ENCODE measurements at places on chromosomes 7 and 10.
A peak's percentile ranks its signal among the peaks of the same experiment; 100 is the strongest.

DNA sequence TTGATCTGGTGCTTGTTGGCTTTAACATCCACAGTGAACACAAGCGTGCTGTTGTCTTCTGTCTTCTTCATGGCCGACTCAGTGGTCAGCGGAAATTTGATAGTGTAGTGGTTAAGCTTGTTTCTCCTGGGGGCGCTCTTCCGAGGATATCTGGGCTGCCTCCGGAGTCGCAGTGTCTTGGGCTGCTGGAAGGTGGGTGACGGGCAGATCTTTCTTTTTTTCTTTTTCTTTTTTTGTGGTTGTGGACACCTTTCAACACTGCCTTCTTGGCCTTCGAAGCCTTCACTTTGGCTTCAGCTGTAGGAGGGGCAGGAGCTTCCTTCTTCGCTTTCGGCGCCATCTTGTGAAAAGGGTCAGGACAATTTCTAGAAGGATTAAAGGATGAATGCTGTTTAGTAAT, 23.8 kb upstream of the RPA3 start:
- no peak for DNase-seq

DNA sequence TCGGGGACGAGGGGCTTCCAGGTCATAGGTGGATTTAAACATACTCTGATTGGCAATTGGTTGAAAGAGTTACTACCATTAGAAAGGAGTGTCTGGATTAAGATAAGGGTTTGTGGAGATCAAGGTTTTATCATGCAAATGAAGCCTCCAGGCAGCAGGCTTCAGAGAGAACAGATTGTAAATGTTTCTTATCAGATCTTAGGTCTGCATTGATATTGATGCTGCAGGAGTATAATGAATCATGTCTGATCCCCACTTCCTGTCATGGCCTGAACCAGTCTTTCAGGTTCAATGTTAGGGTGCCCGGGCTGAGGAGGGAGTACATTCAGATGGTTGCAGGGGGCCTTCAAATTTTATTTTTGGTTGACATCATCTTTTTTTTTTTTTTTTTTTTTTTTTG, 51.4 kb downstream of the SH3PXD2A start:
- no peak for DNase-seq

GRCh38 chr10:132945894-132946255, 3.5 kb upstream of the CFAP46 start:
- DNase-seq: no peak

GRCh38 chr7:77619314-77619713, 76.9 kb upstream of the RSBN1L start:
- no peak for DNase-seq

DNA sequence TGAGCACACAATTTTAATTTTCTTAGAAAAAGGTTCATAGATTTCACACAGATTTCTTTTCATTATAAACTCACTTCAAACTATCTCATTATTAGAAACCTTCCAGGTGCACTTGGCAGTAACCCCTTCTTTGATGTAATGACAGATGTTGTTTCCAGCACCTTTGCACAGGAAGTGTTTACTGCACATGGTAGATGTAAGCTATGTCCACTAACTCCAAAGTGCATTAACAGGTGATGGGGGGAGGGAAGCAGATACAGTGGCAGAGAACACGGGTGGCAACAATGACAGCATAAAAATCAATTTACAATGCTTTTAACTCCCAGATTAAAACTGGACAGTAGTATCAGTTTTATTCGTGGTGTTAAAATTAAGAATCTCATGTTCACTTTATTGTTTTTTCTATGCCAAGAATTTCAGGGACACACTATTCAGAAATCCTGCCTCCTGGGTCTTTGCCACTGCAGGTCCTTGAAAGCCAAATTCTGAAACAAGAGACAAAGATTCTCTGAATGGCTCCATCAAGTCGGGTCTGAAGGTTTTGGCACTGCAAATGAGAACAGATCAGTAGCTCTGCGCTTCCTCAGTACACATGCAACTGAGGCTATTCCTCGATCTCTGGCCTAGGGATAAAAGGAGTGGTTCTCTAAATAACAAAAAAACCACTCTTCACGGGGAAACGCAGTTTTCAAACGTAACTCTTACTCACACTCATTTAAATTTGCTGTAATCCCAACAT, 187.7 kb downstream of the JAZF1 start:
- peak; percentile 23 for DNase-seq

DNA sequence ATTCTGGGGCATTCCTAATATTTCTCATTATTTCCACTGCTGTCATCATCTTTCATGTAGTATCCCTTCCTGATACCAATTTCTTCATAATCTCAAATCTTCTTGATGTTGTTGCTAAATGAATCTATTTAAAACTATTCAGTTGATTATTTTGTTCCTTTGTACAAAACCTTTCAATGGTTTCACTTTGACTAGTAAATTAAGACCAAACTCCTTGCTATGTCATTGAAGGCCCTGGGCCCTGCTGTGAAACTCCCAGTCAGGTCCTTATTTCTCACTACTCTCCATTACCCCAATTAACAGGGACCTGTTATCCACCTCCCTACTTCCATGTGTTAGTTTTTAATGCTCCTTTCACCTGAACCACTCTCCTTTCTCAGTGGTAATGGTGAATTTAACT, 97.0 kb downstream of the CTTNBP2 start:
- no peak for DNase-seq

DNA sequence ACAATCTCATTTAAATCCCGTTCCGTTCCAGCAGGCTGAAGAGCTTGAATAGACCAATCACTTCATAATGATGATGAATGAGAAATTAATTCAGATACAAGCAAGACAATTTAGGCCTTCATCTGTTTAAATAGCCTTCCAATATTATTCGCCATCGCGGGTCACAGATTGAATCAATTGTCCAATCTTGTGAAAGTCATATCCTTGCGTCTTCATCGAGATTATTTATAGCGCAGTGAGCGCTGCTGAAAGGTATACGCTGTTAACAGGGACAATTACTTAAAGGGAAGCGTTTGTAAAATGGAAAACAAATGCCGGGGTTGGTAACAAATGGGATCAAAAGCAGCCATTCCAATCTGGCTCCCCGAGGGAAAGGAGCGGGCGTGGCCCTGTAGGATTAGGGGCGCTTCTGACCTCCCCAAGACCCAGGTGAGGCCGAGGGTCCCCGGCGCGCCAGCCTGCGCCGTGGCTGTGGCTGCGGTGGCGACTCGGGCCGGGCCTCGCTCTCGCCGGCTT, 8.6 kb downstream of the EVX1 start:
- DNase-seq: no peak

DNA sequence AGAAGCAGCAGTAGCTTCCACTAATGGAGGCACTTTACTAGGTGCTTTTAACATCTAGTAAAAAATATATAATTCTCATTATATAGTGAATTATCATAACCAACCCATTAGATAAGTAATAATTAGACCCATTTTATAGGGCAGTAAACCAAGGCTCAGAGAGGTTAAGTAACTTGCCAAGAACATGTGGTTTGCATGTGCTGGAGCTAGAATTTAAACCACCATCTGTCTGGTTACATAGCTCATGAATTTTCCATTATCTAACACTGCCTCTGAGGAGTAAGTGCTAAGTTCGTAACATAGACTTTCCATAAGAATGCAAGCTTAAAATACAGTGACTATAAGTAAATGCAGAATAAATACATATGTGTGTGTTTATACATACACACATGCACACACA, 41.9 kb downstream of the CREB3L2 start:
- no peak for DNase-seq

DNA sequence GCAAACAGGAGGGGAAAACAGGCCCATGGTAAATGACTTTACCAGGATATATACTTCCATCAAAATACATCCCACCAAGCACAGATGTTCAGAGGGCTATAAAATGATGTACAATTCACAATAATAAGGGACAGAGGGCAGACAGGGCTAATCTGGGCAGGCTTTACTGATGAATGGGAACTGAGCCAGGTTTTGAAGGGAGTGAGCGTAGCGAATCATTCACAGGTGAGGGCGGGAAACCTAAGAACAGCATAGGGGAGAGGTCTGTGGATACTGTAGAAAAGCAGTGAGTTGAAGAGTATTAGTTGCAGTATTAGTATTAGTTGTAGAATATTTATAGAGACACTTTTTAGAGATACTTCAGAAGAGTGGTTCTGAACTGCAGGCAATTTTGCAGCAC, 180.8 kb downstream of the JAZF1 start:
- DNase-seq: no peak

DNA sequence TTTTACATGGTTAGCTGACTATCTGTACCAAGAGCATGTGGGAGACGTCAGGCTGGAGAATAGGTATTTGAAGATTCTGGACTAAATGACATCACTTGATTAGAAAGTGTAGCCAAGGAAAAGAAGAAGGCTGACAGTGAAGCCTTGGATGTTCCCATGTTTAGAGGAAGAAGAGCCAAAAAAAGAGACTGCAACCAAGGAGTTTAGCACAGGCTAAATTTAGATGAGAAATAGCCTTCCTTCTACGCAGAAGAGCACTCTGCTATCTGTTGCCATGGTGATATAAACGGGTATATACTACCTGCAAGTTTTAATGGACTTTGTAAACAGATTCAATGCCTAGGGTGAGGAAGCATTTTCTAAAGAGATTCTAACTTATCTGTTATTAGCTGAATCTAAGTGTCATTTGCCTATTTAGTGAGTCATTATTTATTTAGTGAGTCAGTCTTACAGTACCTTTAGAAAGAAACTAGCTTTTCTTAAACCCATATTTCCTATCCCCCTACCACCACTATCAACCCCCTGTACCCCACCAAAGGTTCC, 69.8 kb downstream of the CDK6 start:
- peak; percentile 37 for DNase-seq

DNA sequence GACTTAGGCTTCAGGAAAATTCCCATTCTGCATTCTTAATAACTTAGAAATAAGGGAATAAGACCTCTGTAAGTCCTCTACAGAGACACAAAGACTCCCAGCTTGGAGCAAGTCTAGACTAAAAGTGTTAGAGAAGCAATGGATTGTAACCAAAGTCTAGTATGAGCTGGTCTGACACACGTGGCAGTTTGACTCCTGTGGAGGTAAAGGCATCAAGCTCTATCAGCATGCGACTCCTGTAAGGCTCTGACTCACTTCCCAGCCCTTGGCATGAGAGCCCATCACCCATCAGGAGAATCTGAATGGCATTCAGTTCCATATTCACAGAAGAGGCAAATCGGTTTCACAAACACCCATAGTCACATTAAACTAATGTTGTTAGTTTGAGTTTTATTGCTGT, 4.4 kb upstream of the VSTM4 start:
- DNase-seq: no peak

GRCh38 chr7:42351316-42351935, 114.4 kb upstream of the GLI3 start:
- no peak for DNase-seq

GRCh38 chr10:33055625-33056024, 97.6 kb upstream of the ITGB1 start:
- DNase-seq: no peak

- no peak for DNase-seq
Measured at GRCh38 chr7:30469303-30469702, 9.3 kb downstream of the NOD1 start.

- no peak for DNase-seq
Measured at GRCh38 chr7:131364767-131365344, 37.2 kb downstream of the MKLN1 start.

DNA sequence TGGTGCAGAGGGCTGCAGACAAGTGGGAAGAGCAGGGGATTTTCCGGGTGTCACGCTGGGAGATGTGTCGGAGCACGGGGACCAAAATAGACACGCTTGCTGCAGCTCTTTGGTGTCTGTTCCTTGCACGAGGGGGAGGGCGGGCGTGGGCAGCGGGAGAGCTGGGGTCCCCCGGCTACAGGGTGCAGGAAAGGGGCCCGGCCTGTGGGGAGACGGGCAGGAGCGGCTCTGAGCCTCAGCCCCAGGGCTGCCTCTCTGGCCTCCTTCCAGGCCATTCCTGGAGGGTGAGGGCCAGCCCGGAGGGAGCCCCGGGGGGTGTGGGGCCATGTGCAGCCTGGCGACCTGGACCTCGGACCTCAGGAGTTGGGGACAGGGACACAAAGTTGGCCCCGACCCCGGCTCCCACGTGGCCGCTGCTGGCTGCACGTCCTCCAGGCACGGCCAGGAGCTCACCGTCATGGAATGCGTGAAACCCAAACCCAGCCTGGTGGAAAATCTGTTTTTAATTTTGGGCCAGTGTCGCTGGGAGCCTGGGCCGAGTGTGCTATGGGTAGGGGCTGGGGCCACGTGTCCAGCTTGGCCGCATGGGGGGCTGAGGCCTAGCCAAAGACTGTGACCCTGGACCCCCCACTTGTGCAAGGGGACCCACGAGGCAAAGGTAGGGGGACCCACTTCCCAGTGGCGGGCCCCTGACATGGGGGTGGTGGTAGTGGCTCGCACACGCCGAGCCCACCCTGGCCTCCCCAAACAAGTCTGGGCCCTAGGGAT, 6.6 kb downstream of the TTYH3 start:
- no peak for DNase-seq

GRCh38 chr7:141785706-141786552, 4.1 kb upstream of the TAS2R5 start:
- peak; percentile 6 for DNase-seq

- DNase-seq: no peak
Measured at GRCh38 chr7:70523989-70524351, 608.0 kb upstream of the GALNT17 start.

GRCh38 chr10:59303018-59303417, 59.3 kb downstream of the FAM13C start:
- DNase-seq: no peak

DNA sequence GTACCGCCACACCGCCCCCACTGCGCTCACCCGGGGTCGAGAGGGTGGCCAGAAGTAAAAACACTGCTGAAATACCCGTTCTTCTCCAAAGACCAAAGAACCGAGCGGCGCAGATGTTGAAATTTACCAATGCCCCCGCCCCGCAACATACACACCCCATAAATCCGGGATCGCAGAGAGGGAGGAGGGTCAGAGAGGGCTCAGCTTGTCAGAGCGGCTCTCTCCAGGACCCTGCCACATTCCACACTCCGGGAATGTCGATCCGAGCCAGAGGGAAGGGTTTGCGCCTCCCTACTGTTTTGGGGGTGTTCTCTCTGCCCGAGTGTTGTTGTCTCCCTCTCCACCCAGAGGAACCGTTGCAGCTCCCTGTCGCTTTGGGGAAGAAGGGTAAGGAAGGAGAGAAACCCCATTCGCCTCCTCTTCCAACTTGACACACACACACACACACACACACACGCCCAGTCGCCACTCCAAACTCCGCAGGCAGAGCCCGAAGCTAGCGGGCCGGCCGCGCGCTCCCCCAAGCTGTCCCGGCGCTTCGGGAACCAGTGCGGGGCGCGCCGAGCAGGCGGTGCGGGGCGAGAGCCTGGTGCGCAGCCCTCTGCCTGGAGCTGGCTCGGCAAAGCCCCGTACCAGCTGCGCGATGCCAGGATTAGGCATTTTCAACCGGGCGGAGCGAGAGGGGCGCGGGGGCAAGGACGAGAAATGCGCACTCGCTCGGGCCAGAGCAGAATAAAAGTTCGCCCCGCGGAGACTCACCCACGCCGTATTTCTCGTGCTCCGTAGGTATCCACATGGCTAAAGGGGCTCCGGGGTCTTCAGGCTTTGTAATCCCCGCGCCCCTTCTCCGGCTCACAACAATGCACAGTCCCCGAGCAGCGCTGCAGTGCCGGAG, 609 bp downstream of the DOCK4 start:
- DNase-seq: no peak
